GM12892 (cell line): ENCODE measurements at places on chromosomes 12 and 14.

GRCh38 chr14:102693006-102693755, 84.1 kb upstream of the TRAF3 start:
- DNase-seq, result no peak

DNA sequence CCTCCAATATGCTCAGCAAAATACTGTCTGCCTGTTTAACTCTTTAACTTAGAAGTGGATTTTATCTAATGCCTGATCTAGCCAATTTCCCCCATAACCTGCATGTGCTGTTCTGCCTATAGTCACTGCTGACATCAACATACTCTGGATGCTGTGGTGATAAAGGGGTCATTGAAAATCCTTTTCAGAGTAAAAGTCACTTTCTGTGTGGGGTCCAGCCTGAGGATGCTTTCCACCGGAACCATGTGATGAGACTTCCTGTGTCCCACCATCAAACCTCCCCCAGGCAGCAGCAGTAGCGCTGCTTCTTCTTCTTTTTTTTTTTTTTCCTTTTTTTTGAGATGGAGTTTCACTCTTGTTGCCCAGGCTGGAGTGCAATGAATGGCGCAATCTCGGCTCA, 607.0 kb downstream of the BCL11B start:
- no peak for DNase-seq

- DNase-seq, result no peak
These were observed 17.3 kb upstream of the TC2N start for GRCh38 chr14:91884664-91885063.

- no peak for DNase-seq
These were observed 27.1 kb downstream of the CLIP1 start for GRCh38 chr12:122395319-122395718.

DNA sequence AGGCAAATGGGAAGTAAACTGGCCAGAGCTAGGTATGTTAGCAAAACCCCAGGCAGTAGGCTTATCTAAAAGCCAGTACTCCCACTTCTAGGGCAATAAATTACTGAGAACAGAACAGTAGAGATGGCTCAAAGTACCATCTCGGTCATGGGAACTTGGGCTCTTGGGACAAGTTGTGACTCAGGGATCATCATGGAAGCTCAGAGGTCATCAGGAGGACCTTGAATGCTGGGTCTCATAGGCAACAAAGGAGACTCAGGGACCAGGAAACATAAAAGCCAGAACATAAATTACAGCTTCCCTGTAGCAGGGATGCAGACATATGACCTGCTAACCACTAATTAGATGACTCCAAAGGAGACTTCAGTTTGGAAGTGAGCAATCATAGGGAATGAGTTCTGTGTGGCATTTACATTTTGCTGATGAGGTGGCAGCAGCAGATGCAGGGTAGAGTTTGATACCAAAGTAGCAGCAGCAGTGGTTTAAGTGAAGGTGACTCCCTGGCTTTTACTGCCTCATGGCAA, 97.6 kb upstream of the SCAF11 start:
- no peak for DNase-seq

GRCh38 chr14:104677512-104678332, 11.7 kb upstream of the INF2 start:
- no peak for DNase-seq

DNA sequence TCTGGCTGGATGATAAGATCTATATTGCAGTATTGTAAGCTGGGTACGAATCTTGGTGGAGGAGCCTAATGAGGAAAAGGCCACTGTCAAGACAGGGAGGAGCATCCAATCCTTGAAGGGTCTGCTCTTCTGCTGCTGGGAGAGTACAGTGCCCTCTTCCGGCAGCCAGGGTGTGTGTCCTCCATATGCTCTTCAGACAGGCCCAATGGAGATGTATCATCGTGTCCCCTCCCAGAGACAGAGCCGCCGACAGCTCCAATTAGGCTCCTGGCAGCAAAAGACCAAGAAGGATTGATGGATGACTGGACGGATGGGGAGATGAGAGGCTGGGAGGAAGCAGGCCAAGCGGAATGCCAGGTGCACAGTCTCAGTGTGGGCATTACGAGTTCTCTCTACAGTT, 51.6 kb upstream of the PIWIL1 start:
- no peak for DNase-seq

GRCh38 chr14:91925001-91925726, 22.3 kb downstream of the FBLN5 start:
- DNase-seq, result no peak

- DNase-seq, result no peak
These were observed 301.6 kb downstream of the CACNA1C start for GRCh38 chr12:2354151-2354991.

- DNase-seq, result no peak
These were observed 176.5 kb downstream of the ZFP36L1 start for GRCh38 chr14:68616221-68616902.

GRCh38 chr14:104139460-104140212, 1.2 kb downstream of the KIF26A start:
- DNase-seq, result no peak

- DNase-seq, result no peak
These were observed 76.8 kb downstream of the PDE6H start for GRCh38 chr12:15049461-15050153.

DNA sequence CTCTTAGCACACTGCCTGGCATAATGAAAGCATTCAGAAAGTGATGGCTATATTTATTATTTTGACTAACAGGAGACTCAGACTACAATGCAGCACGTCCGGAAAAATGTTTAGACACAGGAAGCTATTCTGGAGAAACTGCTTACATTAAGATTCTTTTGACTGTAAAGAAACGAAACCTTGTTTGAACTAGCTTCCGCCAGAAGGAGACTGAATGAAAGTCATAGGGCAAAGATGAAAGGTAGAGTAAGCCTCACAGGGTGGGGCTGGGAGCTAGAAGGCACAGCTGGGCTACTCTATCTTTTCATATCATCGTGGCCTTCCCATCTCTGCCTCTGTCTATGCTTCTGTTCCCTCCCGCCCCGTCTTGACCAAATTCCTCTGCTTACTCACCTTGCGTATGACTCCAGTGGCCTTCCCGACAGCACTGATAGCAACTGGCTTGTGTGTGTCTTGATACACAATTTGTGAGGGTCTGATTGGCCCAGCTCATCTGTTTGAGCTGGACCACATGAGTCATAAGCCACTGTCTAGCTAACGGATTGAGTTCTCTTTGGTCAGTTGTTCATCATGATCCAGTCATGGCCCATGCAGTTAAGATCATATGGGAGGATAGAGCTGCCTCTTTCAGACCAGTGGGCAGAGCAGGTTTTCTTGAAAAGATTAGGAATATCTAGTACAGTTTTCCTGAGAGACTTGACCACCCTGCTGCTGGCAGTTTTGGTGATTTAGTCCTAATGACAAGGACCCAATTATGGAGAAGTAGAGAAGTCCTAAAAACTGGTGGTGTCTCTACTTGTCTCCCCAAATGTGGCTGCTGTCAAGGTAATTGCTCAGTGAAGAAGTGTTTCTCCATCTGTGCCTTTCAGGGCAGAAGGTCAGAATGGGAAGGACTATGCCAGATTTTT, 151.5 kb upstream of the SLC38A2 start:
- DNase-seq, result no peak

- no peak for DNase-seq
These were observed 1.4 kb upstream of the KIF5A start for GRCh38 chr12:57548488-57548887.

- no peak for DNase-seq
These were observed 25.1 kb downstream of the GTSF1 start for GRCh38 chr12:54448344-54448743.

DNA sequence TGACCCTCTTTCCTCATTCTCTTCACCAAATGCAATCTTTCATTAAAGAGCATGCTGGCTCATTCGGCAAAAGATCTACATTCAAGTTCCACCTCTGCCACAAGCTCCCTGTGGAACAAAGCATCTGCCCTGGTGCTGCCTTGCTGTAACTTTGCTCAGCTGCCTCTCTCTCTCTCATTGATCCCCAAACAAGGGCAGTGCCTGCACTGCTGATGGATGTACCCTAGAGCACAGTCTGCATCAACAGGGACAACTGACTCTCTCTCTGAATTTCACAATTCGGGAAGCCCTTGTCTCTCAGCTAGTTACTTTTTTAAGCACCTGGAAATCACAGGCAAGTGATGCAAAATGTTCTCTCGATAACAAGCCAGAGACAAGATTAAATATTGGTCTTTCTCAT, 174.0 kb upstream of the DIO2 start:
- no peak for DNase-seq

DNA sequence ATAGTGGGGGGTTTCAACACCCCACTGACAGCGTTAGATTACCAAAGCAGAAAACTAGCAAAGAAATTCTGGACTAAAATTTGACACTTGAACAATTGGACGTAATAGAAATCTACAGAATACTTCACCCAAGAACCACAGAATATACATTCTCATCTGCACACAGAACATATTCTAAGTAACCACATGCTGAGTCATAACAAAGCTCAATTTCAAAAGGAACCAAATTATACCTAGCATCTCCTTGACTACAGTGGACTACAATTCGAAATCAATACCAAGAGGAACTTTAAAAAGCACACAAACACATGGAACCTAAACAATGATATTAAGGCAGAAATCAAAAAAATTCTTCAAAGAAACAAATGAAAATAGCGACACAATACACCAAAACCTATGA, 871.6 kb upstream of the MDGA2 start:
- no peak for DNase-seq

DNA sequence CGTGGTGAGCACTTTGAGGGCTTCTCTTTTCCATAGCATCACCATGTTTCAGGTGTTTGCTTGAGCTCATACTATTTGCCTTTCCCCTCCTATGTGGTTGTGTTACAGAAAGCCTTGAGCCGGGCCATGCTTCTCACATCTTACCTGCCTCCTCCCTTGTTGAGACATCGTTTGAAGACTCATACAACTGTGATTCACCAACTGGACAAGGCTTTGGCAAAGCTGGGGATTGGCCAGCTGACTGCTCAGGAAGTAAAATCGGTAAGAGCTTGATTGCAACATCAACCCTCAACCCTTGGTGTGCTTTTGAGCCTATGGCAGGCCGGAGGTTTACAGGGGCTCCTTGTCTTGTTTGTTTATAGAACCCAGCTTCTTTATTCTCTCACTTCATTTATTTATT, 8.1 kb downstream of the LETMD1 start:
- DNase-seq, result no peak

DNA sequence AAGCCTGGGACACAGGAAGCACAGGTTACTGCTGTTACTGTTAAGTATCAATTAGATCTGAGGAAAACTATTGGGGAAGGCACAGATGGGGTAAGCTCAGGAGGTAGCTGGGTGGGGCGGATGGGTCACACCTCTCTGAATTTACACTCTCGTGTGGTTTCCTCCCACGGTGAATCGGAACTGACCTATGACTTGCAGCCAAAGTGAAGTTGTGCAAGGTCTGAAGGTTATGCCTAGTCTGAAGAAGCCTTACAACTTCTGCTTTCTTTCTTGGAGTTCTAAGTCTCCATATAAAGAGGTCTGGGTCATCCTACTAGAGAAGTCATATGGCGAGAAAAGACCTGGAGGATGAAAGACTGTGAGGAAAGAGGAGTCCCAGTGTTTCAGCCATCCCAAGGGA, 25.6 kb upstream of the GPATCH2L start:
- DNase-seq, result no peak

- DNase-seq, result no peak
These were observed 1.3 kb downstream of the LRP1-AS start for GRCh38 chr12:57146092-57146491.

DNA sequence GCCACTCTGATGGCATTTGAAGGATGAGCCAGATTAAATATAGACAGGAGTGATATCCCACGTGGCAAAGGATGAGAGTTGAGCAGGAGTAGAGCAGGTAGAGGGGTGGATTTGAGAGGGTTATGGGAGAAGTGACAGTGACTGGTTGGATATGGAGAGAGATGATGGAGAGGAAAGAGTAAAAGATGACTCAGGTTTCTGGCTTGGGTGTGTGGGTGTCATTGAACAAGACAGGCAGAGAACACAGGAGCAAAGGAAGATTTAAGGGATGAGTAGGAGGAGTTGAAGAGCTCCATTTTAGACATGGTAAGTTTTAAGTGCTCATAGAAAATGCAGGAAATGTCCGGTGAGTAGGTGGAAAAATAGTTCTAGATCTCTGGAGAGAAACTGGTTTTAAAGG, 136.9 kb downstream of the EGLN3 start:
- no peak for DNase-seq

DNA sequence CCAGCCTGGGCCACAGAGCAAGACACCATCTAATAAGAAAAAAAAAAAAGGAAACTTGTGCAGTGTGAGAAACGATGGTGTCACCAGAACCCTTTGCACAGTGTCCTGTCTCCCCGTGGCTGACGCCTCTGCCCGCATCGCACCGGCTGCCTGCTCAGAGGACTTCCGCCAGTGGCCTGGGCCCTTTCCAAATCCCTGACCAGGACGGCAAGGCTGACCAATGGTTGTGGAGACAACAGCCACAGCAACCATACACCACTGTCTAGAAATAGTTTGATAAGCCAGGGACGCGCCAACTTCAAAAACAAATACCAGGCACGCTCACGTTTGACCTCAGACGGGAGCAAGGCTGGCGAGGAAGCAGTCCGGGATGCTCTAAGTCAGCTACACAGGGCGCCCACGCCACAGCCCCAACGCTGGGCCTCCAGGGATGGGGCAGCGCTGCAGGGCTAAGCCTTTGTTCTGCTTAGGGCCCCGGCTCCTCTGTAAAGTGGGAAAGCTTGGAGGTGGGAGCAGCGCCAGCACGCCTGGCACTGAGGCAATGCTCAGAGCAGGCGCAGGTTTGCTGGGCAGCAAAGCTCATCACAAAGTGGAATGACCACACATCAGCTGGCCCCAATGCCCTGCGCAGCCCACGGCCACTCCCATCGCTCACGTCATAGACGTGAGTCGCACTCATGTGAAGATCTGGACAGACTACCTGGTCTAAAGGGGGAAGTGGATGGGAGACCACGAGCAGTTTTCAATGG, 12.5 kb downstream of the PGAM5 start:
- no peak for DNase-seq

- no peak for DNase-seq
These were observed 34.4 kb upstream of the EGLN3 start for GRCh38 chr14:33985242-33985641.

DNA sequence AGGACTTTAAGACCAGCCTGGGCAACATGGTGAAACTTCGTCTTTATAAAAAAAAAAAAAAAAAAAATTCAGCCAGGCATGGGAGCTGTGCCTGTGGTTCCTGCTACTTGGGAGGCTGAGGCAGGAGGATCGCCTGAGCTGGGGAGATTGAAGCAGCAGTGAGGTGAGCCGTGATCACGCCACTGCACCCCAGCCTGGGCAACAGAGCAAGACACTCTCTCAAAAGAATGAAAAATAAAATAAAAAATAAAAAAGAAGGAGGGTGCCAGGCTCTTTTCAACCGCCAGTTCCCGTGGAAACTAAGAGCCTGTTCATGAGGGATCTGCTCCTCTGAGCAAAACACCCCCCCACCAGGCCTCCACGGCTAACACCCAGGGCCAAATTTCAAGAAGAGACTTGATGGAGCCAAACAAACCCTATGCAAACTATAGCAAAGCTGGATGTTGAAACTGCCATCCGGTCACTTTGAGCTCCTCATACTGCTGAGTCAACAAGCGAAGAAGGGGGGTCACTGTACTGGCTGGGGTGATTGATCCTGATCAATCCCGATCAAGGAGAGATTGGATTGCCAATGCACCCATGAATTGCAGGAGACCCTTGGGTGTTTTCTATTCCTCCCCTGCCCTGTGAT, 23.4 kb downstream of the DLK1 start:
- DNase-seq, result no peak

- DNase-seq, result no peak
These were observed 5.2 kb upstream of the TMEM132C start for GRCh38 chr12:128261757-128262156.
